ENCODE measurements at places on chromosomes 2 and 18. TPM values are rescaled to one million over a fixed set of nuclear protein-coding genes. Genes with fewer than 3 reads are reported as not detected.

DNA sequence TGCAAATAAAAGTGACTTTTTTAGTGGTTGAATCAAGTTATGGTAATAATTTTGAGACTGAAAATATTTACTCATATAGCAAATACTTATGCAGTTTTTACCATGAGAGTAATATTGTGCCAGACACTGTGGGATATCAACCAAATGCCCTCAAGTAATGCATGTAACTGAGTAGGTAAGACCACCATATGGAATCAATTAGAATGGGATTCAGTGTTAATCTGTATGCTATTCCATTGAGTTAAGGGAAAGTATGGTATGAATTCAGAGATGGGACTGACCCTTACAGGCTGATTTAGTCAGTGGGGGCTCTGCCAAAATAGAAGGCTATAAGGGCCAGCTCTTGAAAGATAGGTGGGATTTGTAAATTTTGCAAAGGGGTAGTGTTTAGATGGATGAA is 131.6 kb downstream of the CCDC85A start:
- DNase-seq = no peak

DNA sequence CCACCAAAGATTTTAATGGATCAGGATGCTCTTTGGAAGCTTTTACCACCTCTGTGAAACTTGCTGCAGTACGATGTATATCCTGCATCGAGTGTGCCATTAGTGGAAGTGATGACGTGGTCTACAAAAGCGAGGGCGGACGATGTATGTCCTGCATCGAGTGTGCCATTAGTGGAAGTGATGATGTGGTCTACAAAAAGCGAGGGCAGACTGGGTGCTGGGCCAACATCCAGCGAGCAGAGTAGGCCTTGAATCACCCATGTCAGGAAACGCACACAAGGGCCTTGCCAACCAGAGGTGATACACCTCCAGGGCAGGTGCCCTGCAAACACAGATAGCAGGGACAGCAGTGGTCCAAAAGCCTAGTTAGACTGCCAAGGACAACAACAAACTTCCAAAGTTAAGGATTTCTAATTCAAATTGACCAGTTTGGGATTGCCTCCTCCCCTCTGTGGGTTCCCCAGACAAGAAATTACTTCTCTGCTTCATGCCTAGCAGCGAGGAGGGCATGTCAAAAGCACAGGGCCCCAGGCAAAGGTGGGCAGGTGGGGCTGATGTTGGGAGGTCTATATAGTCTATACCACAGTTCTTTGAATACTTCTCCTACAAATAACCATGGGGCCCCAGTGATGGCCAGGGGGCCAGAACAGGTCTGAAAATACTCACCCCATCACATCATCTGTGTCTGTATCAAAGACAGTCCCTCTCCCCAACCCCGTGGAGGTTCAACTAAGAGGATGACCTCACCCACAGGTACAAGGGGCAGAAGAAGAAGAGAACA is 70.2 kb downstream of the ADD2 start:
- peak; percentile 15 for DNase-seq

- DNase-seq = no peak
These were observed 214.7 kb upstream of the LYPD1 start for GRCh38 chr2:132884705-132885104.

- DNase-seq = no peak
These were observed 736.1 kb downstream of the GALR1 start for GRCh38 chr18:77985526-77986281.

DNA sequence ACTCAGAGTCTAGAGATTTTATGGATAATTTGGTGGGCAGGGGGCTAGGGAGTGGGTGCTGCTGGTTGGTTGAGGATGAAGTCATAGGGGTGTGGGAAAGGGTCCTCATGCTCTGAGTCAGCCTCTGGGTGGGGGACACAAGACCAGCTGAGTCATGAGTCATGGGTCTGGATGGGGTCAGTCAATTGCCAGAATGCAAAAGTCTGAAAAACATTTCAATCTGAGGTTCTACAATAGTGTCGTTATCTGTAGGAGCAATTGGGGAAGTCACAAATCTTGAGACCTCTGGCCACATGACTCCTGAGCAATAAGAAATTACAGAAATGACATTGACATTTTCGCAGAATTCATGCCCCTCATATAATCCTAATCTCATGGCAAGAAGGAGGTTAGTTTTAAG is 15.1 kb downstream of the NMS start:
- DNase-seq = no peak

- no peak for DNase-seq
These were observed 43.3 kb downstream of the NBAS start for GRCh38 chr2:15517793-15518192.

DNA sequence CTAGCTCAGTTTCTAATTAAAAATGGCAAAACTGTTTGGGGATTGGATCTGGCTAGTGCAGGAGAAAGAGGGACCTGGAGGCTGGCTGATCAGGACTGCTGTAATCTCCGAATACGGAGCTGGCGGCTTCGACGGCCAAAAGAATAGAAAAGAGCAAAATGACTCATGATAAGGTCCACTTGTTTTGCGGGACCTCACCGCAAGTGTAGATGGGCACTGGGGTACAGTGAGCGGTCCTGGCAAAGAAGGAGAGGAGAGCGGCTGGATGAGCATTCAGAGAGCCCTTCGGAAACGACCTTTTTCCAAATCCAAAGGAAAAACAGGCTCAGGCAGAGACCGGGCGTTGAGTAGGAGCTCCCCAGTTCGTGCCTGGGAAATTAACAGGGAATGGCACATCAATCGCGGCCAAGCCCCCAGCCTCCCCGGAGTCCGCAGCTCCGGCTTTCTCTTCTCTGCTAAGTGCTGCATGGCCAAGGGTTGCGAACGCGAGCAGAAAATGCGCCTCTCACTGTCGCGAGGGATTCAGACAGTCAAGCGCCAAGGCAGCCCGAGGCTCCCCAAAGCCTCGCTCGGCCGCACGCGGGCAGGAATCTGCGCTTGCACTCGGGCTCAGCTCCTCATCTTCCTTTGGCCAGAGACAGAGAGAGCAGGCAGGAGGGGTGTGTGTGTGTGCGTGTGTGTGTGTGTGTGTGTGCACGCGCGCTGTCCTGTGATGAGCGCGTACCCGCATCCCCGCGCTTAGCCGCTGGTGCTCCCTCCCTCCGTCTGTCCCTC is 1.8 kb downstream of the DCC start:
- peak; percentile 80 for DNase-seq

- DNase-seq = no peak
These were observed 292.0 kb upstream of the CDH2 start for GRCh38 chr18:28468901-28469300.

DNA sequence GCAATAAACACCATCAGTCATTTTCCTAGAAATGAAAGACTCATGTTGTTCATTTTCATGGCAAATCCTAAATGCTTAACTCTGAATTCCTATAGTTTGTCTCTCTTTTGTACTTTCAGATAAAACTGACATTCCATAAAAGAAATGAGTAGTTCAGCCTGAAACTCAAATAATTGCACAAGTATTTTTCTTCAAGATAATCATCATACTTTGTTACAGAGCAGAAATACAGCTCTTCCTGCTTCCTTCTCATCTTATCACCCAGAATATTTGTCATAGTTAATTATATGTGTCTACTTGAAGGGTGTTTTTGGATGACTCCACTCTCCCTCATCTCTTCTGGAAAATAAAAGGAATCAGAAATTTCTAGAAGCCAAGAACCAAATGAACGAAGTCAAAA is 141.1 kb downstream of the HNMT start:
- DNase-seq = no peak

- no peak for DNase-seq
These were observed 249.8 kb downstream of the NBAS start for GRCh38 chr2:15311201-15311907.

DNA sequence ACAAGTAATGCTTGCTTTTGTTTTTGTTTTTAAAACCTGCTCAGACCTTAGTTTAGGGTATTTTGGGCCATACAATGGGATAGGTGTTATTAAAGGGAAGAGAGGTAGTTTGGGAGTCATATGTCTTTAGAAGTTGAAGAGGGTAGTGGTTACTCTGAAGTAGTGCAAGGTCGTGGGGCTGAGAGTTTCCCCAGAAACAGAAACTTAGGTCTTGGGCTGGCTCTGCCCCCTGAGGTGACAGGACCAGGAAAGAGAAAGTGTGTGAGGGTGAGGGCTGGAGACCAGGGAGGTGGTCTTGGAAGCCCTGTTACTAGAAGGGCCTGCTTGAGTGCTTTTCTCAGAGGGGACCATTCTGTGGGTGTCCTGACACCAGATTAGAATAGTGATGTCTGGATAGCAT is 500.5 kb upstream of the SPHKAP start:
- DNase-seq = no peak

DNA sequence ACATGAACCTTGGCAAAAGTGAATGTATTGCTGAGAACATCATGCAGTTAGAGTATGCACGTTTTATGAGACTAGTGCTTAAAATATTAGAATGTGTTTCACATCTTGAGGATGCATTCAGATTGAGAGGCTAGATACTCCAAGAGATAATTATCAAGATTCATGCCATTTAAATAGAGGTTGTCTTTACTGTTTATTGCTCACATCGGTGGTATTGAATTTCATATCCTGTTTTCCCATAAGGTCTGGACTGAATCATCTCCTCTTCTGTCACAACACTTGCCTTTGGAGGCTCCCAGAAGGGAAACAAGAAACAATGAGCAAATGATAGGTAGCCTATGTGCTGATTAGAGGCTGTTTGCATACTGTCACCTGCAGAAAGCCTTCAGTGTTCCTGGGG is 83.8 kb downstream of the CLHC1 start:
- no peak for DNase-seq

DNA sequence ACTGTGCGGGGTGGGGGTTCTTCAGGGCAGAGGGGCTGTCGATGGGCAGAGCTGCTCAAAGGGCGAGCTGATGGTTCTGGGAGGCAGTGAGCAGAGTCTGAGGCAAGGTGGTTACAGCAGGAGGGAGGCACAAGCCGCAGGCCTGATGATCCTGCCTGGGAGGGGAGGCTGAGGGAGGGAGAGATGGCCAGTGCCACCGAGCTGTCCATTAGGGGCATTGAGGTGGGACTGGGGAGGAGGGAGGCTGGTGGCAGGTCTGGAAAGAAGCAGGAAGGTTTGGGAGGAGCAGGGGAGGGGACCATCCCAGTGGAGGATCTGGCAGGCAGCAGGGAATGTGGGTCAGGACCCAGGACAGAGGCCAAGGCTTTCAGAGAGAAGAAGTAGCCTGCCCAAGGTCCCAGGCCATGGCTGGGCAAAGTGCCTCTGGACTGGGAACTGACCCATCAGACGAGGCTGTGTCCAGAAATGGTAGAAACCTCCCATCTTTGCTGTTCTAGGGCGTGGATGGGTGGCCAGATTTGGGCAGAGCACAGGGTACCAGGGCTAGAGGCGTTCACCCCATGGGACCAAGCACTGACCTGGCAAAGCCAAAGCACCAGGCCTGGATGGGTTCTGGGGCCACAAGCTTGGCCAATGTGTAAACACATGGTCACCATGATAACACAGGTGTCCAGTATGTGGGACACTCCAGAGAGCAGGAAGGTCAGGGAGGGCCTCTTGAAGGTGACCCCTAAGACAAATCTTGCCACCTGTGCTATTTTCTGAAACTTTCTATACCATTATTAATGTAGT is 55.5 kb downstream of the INHBB start:
- peak; percentile 74 for DNase-seq

- no peak for DNase-seq
These were observed 42.6 kb upstream of the MAP3K20 start for GRCh38 chr2:173033084-173033483.

GRCh38 chr2:53475321-53475720 is 292.3 kb upstream of the CHAC2 start:
- DNase-seq = no peak

DNA sequence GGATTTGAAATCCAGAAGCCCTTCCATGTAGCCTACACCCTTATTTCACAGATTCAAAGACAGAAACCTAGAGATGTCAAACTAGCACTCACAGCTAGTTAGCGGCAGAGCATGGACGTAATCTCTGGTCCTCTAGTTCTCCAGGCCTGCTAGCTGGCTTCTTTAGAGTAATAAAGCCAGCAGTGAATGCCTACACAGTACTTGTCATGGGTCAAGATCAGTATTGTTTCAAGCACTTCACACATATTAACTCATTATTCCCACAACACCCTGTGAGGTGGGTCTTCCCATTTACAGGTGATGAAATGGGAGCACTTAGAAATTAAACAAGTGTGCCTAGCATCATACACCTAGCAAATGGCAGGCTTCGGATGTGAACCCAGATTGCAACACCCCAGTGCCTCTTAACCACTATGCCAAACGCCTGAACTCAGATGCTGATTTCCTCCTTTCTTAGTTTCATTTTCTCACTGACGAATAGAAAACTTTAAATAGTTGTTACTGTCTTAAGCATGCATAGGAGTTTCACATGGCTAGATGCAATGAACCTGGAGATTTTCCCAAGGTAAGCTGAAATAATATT is 14.5 kb upstream of the ZBTB14 start:
- DNase-seq = no peak

DNA sequence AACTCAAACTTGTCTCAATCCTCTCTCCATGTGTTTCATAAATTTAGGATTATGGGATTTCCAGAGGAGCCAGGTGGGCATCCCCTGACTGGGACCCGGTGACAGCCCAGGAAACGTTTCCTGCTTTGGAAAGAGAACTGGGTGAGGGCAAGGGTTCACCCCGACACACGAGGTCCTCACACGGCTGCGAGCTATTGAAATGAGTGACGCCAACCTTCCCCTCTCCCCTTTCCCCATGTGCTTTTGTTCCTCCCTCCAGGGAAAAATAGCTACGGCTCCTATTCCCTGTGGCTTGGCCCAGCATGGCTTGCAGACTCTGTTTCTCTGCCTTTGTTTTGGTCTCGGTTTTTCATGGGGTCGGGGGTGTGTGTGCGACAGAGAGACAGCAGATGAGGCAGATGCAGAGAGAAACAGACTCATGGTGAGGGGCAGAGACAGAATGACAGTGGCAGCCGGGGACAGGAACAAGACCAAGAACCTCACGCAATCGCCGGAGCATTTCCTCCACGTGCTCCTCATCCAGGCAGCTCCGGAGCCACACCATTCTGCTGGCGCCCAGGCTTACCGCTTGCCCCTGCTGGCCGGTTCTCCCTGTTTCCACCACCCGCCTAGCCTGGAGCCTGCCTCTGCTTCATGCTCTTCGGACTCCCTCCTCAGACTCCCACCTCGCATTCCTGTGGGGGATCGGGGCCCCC is 238.5 kb downstream of the DYSF start:
- DNase-seq = peak; percentile 77

DNA sequence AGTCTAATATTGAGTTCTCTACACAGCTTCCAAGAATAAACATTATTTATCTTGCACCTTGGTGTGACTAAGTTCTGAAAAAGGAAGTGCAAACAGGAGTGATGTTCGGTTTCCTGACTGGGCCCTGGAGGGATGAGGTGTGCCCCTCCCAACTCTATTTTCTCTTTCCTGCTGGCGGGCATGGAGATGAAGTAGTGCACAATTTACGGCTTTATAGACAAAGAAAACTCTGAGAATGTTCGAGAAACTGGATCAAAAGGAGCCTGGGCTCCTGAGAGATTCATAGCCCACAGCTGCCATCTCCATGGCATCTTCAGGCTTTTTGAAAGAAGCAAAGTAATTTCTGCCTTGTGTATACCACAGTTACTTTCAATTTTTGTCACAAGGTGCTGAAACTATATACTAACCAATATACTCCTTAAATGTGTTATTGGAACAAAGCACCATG is 22.3 kb downstream of the LRATD1 start:
- no peak for DNase-seq

GRCh38 chr18:24227977-24228666 is 89.3 kb downstream of the CABYR start:
- no peak for DNase-seq

Gene CRIM1
- 26.9 TPM for total RNA-seq

Gene ACTG2
- 2.3 TPM for total RNA-seq

Gene REL
- 15.4 TPM for total RNA-seq

Gene PROKR1
- 2.9 TPM for total RNA-seq

Gene REG3A
- not detected for total RNA-seq

Gene EN1
- total RNA-seq = not detected

Measured in endodermal cell (in vitro differentiated cells).